ENCODE measurements at places on chromosomes 7 and 10. TPM values are rescaled to one million over a fixed set of nuclear protein-coding genes. Genes with fewer than 3 reads are reported as not detected.

The BAG3 gene
- total RNA-seq, result 4.3 TPM

The RTKN2 gene
- total RNA-seq, result 0.09 TPM

The OGDHL gene
- not detected for total RNA-seq

The TMEM26 gene
- not detected for total RNA-seq

The KIN gene
- total RNA-seq, result 13.1 TPM

The APBB1IP gene
- 85.5 TPM for total RNA-seq

- DNase-seq, result no peak
Observed at GRCh38 chr10:102834143-102834542, 3.1 kb downstream of the CYP17A1 start.

GRCh38 chr10:78706726-78707540 lies 361.8 kb upstream of the ZMIZ1 start:
- no peak for DNase-seq

GRCh38 chr7:73650524-73650923 lies 17.1 kb upstream of the VPS37D start:
- no peak for DNase-seq

DNA sequence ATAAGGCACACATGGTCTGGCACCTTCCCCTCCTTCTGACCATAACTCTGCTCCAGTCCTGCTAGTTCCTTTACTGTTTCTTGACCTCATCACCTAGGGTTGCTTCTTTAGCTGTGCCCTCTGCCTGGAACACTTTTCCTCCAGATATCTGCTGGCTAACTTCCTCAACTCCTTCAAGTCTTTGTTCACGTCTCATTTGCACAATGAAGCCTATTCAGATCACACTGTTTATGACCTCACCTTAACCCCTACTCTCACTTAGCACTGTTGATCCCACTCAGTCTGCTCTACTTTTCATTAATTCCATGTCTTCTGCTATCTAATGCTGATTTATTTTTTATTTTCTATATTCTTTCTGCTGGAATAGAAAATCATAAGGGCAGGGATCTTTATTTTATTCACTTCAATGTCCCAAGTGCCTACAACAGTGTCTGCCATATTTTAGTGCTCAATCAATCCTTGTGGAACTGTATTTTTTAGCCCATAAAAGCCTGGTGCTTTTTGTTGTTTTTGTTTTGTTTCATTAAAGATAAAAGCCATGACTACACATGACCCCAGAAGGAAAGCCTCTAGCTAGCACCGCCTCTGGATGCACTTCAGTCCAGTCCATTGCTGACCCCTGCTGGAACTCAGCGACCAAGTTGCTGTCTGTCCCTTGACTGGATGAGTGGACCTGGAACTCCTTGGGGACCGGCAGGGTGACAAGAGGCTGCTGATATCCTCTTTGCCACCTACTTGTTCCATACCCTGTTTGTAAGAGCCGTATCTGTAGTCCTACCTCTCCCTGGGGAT lies 12.3 kb downstream of the KLF14 start:
- DNase-seq, result no peak

DNA sequence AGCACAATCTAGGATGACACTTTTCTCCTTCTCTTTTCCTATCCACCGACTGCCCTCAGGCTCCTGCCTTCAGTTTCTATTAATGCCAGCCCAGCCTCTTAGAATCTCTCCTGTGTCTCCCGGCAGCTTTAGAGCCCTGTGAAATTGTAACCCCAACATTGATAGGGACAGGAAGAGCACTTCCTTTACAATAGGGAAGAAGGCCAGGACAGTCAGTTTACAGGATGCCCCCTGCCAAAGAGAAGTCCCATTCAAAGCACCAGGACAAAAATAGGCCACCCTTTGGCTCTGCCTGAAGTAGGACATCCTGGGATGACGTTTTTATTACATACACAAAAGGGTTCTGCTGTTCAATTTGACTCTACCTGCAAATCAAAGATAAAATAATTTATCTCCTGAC lies 64.7 kb upstream of the ANK3 start:
- no peak for DNase-seq

DNA sequence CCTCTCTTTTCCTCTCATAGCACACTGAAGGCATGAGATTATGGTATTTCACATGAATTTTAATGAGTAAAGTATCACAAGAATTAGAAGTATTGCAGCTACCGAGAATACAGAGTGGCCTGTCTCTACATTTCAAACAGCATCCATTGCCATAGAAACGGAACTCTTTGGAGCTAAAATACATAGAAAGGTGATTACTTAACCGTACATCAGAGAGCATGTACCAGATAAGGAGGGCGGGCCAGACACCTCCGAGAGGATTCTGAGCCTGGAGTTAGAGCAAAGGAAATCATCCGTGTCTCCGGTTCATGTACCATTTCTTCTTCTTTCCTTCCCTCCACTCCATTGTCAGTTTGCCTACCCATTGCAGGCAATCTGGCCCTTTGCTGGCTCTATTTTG lies 196.7 kb downstream of the KLF6 start:
- DNase-seq, result no peak

GRCh38 chr10:63713191-63714144 lies 192.3 kb downstream of the REEP3 start:
- DNase-seq, result no peak

DNA sequence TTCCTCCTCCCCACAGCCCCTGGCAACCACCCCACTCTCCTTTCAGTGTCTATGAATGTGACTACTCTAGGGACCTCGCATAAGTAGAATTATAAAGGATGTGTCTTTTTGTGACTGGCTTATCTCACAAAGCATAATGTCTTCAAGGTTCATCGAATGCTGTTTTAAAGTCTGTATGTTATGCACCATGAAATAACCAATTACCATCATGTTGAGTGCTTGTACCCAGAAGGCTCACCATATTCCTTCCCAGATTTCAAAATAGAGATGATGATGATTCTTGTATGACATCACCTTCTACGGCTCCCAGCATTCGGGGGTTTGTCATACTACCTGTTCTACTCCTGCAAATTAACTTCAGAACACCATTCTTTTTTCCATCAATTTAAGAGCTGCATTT lies 11.9 kb downstream of the PKD1L1 start:
- DNase-seq, result no peak

- DNase-seq, result no peak
Observed at GRCh38 chr10:60564475-60564874, 174.8 kb upstream of the ANK3 start.

- no peak for DNase-seq
Observed at GRCh38 chr7:141402277-141402996, 148.8 kb upstream of the AGK start.

DNA sequence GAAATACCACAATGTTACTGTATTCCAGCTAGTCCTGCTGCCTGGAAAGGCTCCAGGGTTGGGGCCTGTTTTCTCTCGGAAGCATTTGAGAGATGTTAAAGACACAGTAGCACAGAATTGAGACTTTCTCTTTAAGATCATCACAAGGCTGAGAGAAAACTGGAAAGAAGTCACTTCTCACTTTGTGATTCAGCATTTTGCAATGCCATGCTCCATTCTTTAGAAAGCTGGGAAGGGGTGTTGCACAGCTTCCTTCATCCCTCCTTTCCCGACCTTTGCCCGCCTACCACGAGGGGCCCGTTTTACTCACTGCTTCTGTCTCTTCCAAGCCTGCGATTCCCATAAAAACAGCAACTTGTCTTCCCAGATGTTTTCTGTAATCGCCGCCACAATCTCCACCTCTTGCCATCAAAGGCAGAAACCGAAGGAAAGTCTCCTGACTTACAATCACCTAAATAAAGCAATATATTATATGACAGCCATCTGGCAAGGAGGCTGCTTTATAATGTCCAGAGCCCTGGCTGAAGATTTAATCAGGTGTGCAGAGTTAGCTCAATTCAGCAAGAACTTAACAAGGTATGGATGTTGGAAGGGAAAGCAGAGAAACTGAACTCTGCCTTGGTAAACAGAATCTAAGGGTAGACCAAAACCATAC lies 18.9 kb downstream of the NOD1 start:
- no peak for DNase-seq

All from activated B cell treated with CpG ODN at 0.5 μM for 24 hours (primary cell).